ENCODE measurements at places on chromosomes 3 and 15.

DNA sequence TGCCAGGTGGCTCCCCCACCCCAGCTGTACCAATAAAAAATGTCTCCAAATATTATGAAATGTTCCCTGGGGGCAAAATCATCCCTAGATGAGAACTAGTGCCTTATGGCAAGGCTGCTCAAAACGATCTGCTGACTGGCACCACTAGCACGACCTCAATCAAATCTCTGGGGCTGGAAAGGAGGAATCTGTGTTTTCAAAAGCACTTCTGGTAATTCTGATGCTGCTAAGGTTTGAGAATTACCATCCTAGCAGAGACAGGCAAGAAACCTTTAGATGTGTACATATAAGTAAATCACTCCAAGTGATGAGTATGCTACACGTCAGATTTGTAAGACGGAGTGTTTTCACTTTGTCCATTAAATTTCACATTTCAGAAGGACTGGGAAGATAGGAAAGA is 360.1 kb upstream of the THRB start:
- no peak for DNase-seq

DNA sequence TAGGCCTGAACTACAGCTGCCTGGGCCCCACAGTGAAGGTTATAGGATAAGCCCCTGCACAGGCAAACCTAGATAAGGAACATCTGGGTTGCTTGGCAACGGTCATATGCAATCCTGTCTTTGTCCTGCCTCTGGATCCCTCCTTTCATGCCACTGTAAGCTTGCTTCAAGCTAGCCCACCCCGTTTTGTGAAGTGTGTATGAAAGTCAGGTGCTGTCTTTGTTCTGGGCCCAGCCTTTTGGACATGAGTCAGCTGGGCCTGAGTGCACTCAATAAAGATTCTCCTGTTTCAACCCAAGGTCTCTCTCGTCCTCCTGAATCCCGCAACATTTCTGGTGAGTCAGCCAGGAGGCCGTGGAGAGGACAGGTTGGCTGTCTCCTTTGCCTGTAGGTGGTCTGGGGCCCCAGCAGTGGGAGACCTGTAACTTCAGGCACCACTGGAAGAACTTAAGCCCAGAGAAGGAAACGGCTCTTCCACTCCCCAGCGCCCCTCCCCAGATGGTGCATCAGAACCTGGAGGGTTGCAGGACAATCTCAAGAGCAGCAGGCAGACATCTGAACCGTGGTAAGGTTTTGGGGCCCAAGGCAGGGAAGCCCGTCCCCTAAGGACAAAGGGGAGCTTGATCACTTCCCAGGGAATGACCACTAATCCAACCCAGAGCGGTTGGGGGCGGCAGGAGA is 8.3 kb upstream of the SLC9C1 start:
- no peak for DNase-seq

DNA sequence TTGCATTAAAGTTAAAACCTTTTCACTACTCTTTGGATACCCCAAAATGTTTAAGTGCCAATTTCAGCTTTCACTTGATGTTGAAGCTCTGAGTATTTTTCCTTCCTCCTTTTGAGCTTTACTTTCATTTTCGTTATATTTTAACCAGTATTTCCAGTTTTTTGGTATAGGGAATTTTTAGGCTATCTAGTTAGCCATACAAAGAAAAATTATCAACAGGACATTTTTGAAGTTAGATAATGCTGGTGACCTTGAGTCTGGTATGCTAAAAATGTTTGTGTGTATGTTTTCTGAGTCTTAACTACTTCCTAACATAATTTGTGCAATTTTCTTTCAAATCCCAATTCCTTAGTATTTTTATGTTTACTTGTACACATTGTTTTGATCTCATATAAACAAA is 284.8 kb downstream of the OTOL1 start:
- no peak for DNase-seq

GRCh38 chr15:98713585-98714001 is 65.3 kb downstream of the IGF1R start:
- no peak for DNase-seq

- DNase-seq: peak; percentile 16
Measured at GRCh38 chr15:70054366-70054765, 43.4 kb downstream of the TLE3 start.

GRCh38 chr3:195227871-195228270 is 43.1 kb downstream of the XXYLT1 start:
- peak; percentile 10 for DNase-seq

DNA sequence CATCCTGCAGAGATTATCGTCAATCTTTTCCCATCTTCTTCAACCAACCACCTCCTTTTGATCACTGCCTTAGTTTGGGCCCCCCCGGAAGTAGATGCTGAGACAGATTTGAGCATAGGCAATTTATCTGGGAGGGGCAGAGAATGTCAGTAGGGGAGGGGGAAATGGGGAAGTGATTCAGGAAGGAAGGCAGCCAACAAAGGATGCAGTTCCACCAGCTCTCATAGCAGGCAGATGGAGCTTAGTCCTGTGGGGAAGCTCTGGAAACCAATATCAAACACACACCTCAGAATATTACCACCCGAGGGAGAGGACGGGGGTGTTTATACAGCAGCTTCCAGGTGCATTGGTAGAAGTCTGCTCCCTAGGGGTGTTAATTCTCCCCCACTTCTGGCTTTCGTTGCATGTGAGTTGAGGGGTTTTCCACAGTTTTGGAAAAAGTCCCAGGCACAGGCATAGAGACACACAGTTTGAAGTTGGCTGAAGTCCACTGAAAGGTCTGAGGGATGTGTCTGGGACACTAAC is 91.5 kb upstream of the TNFAIP8L3 start:
- peak; percentile 52 for DNase-seq

- no peak for DNase-seq
Measured at GRCh38 chr3:73653877-73654276, 29.1 kb upstream of the PDZRN3 start.

DNA sequence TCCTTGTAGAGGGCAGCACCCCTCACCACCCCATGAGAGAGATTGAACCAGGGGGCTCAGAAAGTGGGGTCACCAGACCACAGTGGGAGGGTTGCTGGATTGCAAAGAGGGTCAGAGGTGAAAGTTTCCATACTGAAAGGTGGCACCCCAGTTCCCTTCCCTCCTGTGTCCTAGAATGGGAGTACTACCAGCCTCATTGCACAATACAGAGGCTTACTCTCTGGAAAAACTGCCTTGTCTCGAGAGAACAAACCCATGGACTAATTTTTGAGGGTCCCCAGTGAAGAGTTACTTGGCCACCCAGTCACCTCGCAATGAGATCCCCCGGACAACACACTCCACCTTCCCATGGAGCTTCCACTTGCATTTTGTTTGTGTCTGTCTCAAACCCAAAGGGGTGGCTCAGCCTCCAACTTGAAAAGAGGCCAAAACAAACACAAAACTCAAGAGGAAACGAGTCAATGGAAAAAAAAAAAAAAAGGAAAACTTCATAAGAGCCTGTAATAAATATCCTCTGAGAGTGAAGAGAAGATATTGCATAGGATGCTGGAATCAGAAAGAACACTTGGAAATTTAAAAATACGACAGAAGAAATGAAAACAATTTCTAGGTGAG is 18.6 kb downstream of the MESP2 start:
- no peak for DNase-seq

DNA sequence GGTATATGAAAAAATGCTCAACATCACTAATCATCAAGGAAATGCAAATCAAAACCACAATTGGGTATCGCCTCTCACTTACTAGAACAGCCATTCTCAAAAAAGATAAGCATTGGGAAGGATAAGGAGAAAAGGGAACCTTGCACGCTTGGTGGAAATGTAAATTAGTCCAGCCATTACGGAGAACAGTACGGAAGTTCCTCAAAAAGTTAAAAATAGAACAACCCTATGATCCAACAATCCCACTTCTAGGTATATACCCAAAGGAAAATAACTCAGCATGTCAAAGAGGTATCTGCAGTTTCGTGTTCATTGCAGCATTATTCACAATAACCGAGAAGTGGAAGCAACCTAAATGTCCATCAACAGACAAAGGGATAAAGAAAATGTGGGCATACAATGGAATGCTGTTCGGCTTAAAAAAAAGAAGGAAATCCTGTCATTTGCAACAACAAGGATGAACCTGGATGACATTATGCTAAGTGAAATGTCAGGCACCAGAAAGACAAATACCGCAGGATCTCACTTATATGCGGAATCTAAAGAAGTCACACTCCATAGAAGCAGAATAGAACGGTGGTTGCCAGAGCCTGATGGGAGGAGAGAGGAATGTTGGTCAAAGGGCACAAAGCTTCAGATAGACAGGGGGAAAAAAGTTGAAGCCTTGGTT is 11.7 kb upstream of the CMTM7 start:
- no peak for DNase-seq

DNA sequence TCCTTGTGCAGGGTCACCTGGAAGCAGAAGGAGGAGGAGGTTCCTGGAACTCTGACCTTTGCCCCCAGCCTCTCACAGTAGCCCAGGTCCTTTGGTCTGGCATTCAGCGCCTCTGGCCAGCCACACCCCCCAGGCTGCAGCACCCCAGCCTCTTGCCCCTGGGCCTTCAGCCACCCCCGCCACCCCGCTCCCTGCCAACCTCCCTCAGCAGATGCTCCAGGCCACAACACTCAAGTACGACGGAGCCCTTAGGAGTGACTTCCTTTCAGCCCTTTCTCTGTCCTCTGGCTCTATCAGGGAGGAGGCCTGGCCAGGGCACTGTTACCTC is 45.2 kb downstream of the GRIP2 start:
- no peak for DNase-seq

DNA sequence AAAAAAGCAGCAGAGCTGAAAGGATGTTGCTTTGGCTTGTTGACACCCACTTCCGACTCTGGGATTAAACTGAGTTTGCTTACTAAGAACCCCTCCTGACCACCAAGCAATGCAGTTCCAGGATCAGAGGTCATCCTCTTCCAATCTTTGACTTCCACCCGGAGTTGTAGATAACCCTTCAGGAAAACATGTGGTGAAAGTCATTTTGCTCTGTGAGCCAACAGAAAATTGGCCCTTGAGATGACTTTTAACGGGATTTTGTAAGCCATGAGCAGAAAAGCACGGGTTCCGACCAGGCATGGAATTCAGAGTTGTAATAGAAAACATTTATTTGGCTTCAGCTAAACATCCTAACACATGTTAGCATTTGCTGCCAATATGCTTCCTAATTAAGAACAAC is 171.6 kb upstream of the NR2F2 start:
- DNase-seq: peak; percentile 45
